T-helper 1 cell (primary cell): ENCODE measurements at places on chromosomes 5 and 9.
A peak's percentile ranks its signal among the peaks of the same experiment; 100 is the strongest.

DNA sequence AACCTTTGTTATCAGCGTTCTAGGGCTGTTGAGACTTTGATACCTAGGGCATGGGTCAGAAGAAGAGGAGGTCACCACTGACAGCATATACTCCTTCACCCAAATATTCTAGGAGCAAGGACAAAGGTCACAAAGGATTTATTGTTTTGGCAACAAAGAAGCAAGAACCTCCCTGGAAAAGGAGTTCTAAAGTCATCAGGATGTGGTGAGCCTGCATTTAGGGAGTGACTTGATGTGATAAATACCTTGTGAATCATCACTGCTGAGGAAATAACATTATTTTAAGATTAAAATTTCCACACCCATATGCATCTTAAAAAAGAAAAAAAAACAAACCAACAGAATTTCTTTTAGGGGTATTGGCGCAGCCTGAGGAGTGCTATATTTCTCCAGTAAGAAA is 13.9 kb downstream of the IFNA1 start:
- DNase-seq: no peak

GRCh38 chr5:54001976-54002775 is 308.2 kb downstream of the ARL15 start:
- DNase-seq: no peak

DNA sequence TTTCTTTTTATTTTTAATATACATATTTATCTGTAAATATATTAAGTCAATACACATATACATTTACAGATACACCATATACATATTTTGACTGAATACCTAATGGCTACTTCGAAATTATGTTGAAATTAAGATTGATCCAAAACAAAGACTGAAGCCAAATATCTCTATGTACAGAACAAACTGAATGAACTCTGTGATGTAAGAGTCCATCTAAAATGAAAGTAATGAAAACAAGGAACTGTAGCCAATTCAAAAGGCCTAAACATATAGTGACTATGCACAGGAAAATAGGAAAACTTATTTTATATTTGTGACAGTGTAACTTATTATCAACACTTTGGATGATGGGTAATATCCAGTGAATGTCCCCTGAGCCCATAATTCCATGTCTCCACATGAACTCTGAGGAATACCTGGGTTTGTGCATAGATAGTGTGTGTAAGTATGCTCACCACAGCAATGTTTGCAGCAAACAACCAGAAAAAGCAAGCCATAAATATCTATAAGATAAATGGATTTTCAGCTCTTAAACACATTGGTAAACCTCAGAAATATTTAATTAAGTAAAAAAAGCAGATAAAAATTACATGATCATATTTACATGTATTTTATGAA is 517.2 kb upstream of the CDH6 start:
- no peak for DNase-seq

GRCh38 chr9:70571258-70571657 is 156.8 kb upstream of the KLF9 start:
- no peak for DNase-seq

GRCh38 chr5:23530571-23530970 is 23.2 kb downstream of the PRDM9 start:
- DNase-seq: no peak

- no peak for DNase-seq
Observed at GRCh38 chr5:59259237-59259636, 634.3 kb downstream of the PDE4D start.

DNA sequence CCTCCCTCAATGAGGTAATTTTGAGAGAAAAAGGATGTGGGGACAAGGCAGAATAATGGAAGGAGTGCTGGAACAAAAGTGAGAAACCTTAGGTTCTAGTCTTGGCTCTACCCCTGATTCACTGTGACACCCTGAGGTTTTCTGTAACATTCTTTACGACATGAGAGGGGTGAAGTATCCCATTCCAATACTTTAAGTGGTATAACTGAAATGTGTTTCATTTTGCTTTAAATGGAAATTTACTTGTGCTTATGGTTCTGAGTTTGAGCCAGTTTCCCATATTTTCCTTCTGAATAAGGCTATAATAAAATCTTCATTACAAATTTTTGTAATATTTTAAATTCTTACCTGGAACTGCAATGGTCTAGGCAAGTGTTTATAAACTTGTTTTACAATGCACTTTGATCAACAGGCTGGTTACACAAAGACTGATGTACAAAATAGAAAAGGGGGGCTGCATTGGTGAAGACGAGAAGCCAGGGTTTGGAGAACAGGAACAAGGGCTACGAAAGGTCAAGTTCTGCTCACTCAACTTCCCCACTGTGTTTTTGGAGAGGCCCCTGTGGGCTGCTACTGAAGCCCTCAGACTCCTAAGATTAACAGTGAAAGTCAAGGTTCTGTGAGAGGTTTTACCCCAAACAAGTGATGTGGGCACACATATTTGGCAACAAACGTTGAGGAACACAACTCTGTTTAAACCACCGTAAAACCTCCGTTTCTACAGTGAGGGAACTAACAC is 171.9 kb upstream of the ELL2 start:
- no peak for DNase-seq

- DNase-seq: peak; percentile 38
Observed at GRCh38 chr5:59152701-59153245, 569.9 kb downstream of the RAB3C start.

DNA sequence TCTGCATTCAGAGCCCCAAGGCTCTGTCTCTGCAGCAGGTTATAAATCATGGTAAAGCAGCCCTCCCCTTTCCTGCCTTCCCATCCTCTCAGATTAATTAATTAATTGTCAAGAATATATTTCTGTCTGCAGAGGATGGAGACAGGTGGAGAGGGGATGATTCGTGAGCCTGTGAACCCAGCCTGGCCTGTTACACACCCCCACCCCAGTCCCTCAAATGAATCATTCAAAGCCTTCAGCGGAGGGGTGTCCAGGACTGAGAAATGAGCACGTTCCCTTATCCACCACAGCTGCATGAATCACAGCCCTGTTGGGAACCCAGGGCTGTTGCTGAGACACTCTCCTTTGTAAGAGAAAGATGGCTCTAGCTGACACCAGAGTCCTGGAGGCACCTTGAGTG is 56.0 kb downstream of the NIPAL4 start:
- DNase-seq: no peak
